Lung microvascular endothelial cell (primary cell): ENCODE measurements at places on chromosomes 3 and 15.

DNA sequence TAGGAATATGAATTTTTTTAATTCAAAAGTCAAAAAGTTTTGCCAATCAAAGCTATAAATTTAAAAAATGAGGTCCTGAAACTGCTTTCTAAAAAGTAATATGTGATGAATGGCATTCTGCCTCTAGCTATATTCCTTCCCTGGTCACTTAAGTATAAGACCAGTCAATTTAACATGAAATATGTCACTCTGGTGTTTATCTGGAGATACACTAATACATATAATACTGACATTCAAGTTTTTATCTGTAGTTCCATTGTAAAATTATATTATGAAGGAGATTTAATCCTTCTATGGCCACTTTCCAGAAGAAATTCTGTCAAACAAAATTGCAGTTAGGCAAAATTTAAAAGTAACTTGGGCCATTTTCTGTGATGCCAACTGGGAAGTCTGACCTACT, 236.8 kb downstream of the CNTN3 start:
- DNase-seq = no peak

DNA sequence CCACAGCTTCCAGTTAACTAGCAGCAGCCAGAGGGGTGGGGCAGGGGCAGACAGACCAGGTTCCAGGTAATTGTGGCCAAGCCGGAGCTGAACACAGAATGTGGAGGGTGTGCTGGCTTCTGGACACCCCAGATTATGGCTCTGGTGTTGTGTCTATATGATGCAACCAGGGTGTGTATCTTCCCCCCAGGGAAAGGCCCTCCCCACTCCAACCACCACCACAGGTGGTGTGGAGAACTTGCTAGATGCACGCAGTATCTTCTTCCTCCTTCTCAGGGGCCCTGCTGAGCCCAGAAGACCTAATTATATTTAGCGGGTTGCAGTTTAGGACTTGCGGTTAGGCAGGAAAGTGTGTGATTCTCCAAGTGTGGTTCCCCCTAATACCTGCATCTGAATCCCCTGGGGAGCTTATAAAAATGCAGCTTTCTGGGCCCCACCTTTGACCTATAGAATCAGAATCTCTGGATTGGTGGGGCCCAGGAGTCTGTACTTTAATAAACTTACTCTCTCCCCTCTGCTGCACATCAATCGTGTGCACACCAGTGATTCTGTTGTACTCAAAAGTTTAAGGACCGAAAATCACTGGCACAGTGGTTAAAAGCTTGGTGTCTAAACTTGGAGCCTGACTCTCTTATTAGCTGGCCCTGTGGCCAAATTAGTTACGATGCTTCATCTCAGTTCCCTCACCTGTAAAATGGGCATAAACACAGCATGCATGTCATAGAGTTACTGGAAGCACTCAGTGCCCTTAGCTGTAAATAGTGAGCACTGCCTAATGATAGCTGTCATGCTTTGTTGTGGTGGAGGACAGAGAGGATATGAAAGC, 379.1 kb upstream of the PROK2 start:
- no peak for DNase-seq

GRCh38 chr15:83192742-83193141, 14.9 kb downstream of the HDGFL3 start:
- no peak for DNase-seq

- no peak for DNase-seq
Observed at GRCh38 chr15:74767167-74768098, 14.4 kb upstream of the CSK start.

DNA sequence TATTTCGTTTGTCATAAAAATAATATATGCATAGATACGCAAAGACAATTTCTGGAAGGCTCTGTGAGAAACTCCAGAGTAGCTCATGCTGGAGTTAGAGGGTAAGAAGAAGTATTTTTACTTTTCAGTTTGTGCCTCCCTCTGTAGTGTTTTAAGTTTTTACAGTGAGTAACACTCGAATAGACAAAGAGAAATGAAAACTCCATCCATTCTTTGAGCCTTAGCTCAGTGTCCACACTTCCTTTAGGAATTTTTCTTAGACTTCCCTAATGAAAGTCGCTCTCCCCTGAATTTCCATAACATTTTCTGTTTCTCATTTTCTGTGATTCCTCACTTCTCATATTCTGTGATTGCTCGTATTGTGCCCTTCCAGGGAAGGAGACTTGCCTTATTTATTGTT, 2.1 kb downstream of the BLOC1S6 start:
- DNase-seq = no peak

DNA sequence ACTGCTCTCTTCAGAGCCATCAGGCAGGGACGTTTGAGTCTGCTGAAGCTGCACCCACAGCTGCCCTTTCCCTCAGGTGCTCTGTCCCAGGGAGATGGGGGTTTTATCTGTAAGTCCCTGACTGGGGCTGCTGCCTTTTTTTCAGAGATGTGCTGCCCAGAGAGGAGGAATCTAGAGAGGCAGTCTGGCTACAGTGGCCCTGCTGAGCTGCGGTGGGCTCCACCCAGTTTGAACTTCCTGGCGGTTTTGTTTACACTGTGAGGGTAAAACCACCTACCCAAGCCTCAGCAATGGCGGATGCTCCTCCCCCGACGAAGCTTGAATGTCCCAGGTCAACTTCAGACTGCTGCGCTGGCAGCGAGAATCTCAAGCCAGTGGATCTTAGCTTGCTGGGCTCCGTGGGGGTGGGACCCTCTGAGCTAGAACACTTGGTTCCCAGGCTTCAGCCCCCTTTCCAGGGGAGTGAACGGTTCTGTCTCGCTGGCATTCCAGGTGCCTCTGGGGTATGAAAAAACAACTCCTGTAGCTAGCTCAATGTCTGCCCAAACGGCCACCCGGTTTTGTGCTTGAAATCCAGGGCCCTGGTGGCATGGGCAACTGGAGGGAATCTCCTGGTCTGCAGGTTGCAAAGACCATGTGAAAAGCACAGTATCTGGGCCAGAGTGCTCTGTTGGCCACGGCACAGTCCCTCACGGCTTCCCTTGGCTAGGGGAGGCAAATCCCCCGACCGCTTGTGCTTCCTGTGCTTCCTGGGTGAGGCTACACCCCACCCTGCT, 21.1 kb upstream of the ST6GAL1 start:
- no peak for DNase-seq

GRCh38 chr3:13976469-13976868, 96.6 kb upstream of the WNT7A start:
- no peak for DNase-seq

- DNase-seq = no peak
Observed at GRCh38 chr3:10627884-10628572, 122.6 kb upstream of the ATP2B2 start.

- DNase-seq = peak; percentile 57
Observed at GRCh38 chr15:38414357-38414756, 39.6 kb upstream of the FAM98B start.
